ENCODE measurements at places on chromosomes 7 and 10. TPM values are rescaled to one million over a fixed set of nuclear protein-coding genes. Genes with fewer than 3 reads are reported as not detected.

Gene DGKI
- 0.74 TPM for total RNA-seq

Gene AQP1
- total RNA-seq = 0.19 TPM

Gene SPDYE18
- 1.9 TPM for total RNA-seq

DNA sequence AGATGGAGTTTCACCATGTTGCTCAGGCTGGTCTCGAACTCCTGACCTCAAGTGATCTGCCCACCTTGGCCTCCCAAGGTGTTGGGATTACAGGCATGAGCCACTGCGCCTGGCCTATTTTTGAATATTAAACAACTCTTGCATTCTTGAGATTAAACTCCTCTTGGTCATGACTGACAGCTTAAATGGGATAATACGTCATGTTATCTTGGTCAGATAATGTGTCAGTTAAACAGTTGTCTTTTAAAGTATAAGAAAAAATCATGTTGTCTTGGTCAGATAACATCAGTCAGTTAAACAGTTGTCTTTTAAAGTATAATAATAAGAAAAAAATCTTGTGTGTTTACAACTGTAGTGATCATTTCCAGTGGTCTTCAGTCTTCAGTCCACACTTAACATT, 73.6 kb upstream of the SYPL1 start:
- no peaks in the 10 kb centered on the region for H3K27me3 ChIP-seq
- H3K27ac ChIP-seq = no peak overlapping the region
- no peaks in the 10 kb centered on the region for H3K36me3 ChIP-seq
- H3K4me3 ChIP-seq = no peak overlapping the region
- H3K4me1 ChIP-seq = no peaks in the 10 kb centered on the region
- DNase-seq = no peak

Gene SPDYE8
- total RNA-seq = not detected

Gene FAM24B
- 13.1 TPM for total RNA-seq

Gene CCL24
- total RNA-seq = not detected

DNA sequence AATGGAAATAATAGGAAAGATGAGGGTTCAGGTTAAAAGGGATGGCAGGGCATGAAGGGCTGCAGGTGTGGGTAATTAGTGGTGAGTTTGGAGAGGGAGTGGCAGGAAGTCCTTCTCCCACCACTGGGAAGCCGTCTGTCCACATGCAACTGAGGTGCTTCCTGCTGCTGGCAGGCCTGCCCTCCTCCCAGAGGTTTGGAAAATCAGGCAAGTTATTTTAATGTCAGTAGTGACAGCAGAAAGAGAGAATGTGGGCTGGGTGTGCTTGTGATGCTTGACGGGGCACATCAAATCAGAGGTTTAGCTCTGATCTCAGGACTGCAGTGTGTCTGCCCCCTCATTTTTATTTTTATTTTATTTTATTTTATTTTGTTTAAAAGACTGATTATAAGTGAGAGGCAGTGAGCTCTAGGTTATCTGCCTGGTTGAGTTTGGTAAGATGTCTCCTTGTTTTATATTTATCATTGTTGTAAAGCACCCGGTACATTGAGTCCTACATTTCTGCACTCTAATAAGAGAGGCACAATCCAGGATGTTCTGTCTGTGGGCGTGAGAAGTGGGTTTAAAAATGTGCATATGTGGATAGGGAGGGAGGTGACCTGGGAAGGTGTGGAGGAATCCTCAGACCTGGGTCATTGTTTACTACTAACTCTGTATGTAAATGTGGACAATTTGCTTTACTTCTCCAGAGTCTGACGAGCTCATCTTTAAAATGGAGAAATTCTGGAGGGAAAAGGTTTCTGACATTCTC, 504.4 kb downstream of the LRMDA start:
- H3K27me3 ChIP-seq = no peaks in the 10 kb centered on the region
- H3K4me1 ChIP-seq = no peaks in the 10 kb centered on the region
- no peak overlapping the region for H3K27ac ChIP-seq
- no peak overlapping the region for H3K4me3 ChIP-seq

Gene ACTL6B
- not detected for total RNA-seq

GRCh38 chr10:20855398-20856038, 41.6 kb downstream of the NEBL start:
- H3K27ac ChIP-seq = no peak overlapping the region
- no peak overlapping the region for H3K4me3 ChIP-seq
- H3K4me1 ChIP-seq = no peaks in the 10 kb centered on the region
- no peaks in the 10 kb centered on the region for H3K36me3 ChIP-seq

Gene THSD7A
- not detected for total RNA-seq

GRCh38 chr10:106680061-106680460, 484.4 kb downstream of the SORCS1 start:
- no peak overlapping the region for H3K27ac ChIP-seq
- DNase-seq = no peak
- no peak overlapping the region for H3K4me3 ChIP-seq
- H3K4me1 ChIP-seq = no peaks in the 10 kb centered on the region

- no peaks in the 10 kb centered on the region for H3K27me3 ChIP-seq
- no peak overlapping the region for H3K27ac ChIP-seq
- H3K4me3 ChIP-seq = no peak overlapping the region
These were observed 408.1 kb downstream of the AUTS2 start for GRCh38 chr7:70006261-70006920.

Gene TAS2R5
- total RNA-seq = 7.3 TPM

- DNase-seq = no peak
- H3K27me3 ChIP-seq = no peaks in the 10 kb centered on the region
- no peaks in the 10 kb centered on the region for H3K4me1 ChIP-seq
- H3K4me3 ChIP-seq = no peak overlapping the region
These were observed 35.3 kb upstream of the EGR2 start for GRCh38 chr10:62851442-62851841.

- no peak overlapping the region for H3K4me3 ChIP-seq
- H3K27ac ChIP-seq = no peak overlapping the region
- peaks cover 15% of the 10 kb centered on the region for H3K4me1 ChIP-seq
- no peak for DNase-seq
These were observed 88.3 kb upstream of the KAT6B start for GRCh38 chr10:74738052-74738451.

- H3K27ac ChIP-seq = no peak overlapping the region
- H3K4me3 ChIP-seq = no peak overlapping the region
These were observed 213.9 kb downstream of the ZNF365 start for GRCh38 chr10:62588116-62588515.

DNA sequence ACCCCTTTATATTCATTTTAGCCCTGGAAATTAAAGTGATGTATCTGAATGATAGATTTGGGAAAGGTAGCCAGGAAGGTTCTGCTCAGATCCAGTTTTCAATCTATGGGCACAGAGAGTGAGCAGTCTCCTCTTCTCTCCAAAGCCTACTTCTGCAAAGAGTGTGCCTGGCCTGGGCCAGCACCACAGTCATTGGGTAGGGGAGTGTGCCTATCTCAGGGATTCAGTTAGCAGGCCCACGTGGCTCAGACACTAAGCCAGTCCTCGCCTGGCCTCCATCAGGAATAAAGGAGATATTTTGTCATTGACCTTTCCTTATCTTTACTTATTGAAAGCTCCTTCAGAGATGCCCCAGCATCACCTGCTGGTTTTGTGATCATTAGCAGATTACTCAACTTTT, 215.8 kb upstream of the CCDC6 start:
- DNase-seq = no peak
- no peak overlapping the region for H3K27ac ChIP-seq
- no peak overlapping the region for H3K4me3 ChIP-seq
- H3K36me3 ChIP-seq = no peaks in the 10 kb centered on the region

DNA sequence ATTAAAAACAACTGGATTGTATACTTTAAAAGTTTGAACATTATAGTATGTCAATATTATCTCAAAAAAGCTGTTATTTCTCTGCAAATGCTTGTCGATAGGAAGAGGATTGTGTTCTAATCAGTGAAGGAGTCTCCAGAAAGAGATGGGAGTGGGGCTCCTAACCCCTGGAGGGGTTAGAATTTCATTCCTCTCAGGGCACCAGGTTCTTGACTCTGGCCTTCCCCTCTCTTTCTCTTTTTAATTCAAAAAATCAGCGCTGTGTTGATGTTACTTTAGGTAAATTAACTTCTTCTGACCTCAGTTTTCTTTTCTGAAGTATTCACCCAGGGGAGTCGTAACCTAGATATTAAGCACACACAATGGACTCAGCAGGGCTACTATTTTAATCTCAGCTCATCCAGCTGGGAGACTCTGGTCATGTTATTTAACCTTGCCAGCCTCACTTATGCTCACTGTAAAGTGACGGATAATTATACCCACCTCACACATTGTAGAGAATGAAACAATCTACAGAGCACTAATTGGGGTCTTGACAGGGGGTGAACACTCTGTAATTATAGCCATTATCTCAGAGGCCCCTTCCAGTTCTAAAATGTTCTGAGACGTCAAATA, 59.4 kb downstream of the GCC1 start:
- no peak overlapping the region for H3K4me3 ChIP-seq
- H3K4me1 ChIP-seq = no peaks in the 10 kb centered on the region
- no peaks in the 10 kb centered on the region for H3K27me3 ChIP-seq
- H3K36me3 ChIP-seq = no peaks in the 10 kb centered on the region

DNA sequence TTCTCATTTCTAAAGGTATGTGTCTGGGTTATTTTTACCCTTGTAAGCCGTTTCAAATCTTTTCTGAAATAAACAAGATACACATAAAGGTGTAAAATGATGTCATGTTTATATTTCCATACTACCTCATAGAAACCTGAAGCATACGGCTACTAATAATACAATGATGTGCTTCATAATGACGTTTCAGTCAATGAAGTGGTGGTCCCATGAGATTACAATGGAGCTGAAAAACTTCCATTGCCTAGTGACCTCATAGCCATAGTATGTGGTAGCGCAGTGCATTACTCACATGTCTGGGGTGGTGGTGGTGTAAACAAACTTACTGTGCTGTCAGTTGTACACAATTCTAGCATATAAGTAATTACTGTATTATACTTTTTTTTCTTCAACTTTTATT, 24.9 kb downstream of the EPDR1 start:
- H3K4me1 ChIP-seq = no peaks in the 10 kb centered on the region
- H3K27ac ChIP-seq = no peak overlapping the region
- no peak overlapping the region for H3K4me3 ChIP-seq
- H3K36me3 ChIP-seq = no peaks in the 10 kb centered on the region
- DNase-seq = no peak

DNA sequence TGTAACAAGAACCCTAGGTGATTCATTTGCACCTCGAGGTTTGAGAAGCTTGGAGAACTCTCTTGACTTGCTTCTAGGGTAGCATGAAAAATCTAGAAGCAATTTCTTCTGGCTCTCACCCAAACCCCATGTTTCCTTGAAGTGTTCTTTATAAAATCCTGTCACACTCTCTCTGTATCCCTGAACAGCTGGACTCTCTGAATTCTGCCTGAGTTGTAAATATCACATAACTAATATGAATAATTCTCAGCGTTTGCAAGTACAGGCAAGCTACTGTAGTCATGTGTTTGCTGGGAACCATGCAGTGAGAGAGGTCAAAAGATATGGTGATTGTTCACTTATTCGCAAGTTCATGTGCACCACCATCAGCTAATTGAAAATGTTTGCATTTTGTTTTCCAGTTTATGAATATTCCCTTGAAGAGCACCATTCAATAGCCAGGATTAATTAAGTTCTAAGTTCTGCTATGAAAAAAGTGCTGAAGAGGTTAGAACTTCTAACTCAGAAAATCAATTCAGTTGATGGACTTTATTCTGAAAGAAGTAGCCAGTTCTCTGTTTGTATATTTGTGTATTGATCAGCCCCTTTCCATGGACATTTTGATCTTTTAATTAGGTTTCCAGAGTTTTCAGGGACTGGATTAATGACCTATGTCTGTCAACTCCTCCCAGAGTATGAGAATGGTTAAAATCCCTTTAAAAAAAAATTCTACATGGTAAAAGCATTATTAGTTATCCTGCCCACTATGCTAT, 243.0 kb downstream of the PLXDC2 start:
- no peaks in the 10 kb centered on the region for H3K27me3 ChIP-seq
- DNase-seq = no peak
- H3K36me3 ChIP-seq = no peaks in the 10 kb centered on the region
- no peak overlapping the region for H3K4me3 ChIP-seq

DNA sequence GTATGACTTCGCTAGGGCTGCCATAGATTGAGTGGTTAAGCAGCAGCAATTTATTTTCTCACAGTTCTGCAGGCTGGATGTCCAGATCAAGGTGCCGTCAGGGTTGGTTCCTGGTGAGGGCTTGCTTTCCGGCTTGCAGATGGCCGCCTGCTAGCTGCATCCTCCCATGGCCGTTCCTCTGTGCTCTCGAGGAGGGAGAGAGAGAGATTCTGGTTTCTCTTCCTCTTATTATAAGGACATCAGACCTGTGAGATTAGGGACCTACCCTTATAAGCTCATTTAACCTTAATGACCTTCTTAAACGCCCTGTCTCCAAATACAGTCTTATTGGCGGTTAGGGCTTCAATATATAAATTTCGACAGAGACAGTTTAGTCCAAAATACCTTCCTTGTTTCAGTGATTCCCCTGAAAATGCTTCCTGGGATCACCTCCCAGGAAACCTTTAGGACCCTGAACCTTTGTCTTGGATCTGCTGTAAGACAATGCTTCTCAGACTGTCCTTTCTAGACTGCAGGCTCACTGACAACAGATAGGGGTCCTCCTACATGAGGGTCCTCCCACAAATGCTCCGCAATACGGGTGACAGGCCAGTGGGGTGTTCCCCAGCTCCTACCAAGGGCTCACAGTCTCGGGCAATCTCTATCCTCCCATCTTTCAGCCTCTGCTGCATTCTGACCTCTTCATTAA, 82.5 kb upstream of the BAIAP2L1 start:
- no peaks in the 10 kb centered on the region for H3K4me1 ChIP-seq
- no peak overlapping the region for H3K27ac ChIP-seq
- DNase-seq = no peak
- H3K27me3 ChIP-seq = no peaks in the 10 kb centered on the region
- no peak overlapping the region for H3K4me3 ChIP-seq

GRCh38 chr10:1358860-1359625, 302.9 kb downstream of the WDR37 start:
- no peaks in the 10 kb centered on the region for H3K36me3 ChIP-seq
- H3K27me3 ChIP-seq = no peaks in the 10 kb centered on the region
- peaks cover 5% of the 10 kb centered on the region for H3K4me1 ChIP-seq
- no peak overlapping the region for H3K27ac ChIP-seq

Gene ST8SIA6
- 0.60 TPM for total RNA-seq

DNA sequence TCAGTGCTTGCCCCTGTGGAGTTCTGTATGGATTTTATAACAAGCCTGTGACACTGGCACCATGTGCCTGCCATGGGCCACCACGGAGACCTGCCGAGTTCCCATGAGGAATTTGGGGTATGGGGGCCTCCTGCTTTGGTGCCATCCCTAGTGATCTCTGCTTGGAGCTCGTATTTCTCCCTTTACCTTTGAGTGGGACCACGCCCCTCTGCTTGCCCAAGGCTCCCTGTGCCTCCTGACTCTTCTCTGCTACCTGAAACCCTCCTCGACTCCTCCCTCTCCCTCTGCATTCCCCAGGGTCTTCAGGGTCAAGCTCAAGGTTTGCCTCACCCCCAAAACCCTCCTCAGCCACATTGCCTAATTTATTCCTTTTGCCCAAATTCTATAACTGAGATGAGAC, 225.0 kb downstream of the BUB3 start:
- DNase-seq = no peak
- no peaks in the 10 kb centered on the region for H3K36me3 ChIP-seq
- no peak overlapping the region for H3K4me3 ChIP-seq

- no peaks in the 10 kb centered on the region for H3K27me3 ChIP-seq
- H3K4me3 ChIP-seq = no peak overlapping the region
- H3K36me3 ChIP-seq = no peaks in the 10 kb centered on the region
These were observed 179.6 kb downstream of the SND1 start for GRCh38 chr7:127831318-127832219.

GRCh38 chr10:126321440-126321839, 66.8 kb downstream of the ADAM12 start:
- H3K27me3 ChIP-seq = no peaks in the 10 kb centered on the region
- no peaks in the 10 kb centered on the region for H3K36me3 ChIP-seq
- no peak for DNase-seq
- H3K4me3 ChIP-seq = no peak overlapping the region
- no peaks in the 10 kb centered on the region for H3K4me1 ChIP-seq

Gene INMT
- total RNA-seq = 0.54 TPM

Data from naive thymus-derived CD4-positive, alpha-beta T cell (primary cell).